ENCODE measurements at places on chromosomes 3 and 15.

- DNase-seq = no peak
Measured at GRCh38 chr15:71957026-71957425, 146.7 kb downstream of the NR2E3 start.

GRCh38 chr3:121545049-121545573 lies 677 bp downstream of the POLQ start:
- DNase-seq = no peak

DNA sequence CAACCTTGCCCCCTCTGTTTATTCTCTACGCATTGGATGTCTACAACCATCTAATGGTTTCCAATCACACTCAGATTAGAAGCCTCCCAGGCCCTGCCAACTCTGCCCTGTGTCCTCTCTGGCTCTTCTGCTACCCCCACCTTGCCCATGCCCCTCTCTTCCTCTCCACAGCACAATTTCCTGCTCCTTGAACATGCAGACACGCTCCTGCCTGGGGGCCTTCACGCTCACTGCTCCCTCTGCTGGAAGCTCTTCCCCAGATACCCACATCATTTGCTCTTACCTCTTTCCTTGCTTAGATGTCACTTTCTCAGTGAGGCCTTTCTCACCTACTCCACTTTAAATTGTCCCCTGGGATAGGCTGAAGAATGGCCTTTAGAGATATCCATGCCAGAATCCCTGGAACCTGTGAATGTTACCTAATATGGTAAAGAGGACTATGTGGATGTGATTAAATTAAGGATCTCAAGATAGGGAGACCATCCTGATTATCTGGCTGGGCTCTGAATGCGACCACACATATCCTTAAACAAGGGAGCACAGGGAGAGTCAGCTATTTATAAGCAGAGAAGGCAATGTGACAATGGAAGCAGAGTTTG lies 9.9 kb downstream of the KY start:
- DNase-seq = no peak

DNA sequence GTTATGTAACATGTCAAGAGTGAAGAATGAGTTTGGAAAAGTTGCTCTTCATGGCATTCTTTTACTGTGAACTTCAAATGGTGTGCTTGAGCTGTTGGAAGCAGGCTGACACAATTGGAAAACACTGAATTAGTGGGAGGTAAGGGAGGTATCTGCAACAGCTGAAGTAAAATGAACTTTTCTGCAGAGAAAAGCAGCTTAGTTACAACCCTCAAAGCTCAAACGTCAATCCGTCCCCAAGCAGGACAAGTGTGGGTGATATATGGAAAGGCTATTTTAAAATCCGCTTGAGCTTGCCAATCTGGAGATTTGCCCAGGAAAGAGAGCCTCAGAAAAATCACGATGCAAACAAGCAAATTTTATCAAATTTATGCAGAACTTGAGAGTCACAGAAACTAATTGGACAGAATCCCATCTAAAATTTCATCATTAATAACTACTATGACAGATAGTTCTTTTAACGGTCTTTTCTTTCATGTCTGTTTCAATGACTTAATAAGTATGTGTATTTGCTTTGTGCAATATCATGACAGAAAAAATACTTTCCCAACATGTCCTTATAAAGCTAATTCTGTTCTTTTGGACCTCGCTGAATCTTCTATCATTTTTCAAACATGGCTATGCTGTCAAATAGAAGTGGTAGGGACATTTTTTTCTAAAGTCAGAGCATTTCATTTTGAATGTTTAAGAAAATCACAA lies 266.6 kb upstream of the SLITRK3 start:
- DNase-seq = no peak

DNA sequence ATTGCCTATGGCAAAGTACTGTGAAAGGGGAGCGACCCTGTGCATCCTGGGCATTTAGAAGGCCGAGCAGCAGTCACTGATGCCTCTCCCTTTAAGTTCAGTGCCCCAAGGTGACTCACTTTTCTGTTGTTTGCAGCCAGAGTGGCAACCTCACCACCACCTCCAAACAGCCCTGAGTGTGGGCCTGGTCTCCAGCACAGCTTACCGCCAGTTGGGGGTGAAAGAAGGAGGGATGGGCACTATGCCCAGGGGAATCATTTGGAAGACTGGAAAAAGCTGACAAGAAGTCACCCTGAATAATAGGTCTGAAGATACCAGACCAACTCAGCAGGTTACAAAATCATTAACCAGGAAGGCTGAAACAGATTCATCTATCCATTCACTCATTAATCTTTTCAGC lies 571.8 kb downstream of the EPHB1 start:
- no peak for DNase-seq

DNA sequence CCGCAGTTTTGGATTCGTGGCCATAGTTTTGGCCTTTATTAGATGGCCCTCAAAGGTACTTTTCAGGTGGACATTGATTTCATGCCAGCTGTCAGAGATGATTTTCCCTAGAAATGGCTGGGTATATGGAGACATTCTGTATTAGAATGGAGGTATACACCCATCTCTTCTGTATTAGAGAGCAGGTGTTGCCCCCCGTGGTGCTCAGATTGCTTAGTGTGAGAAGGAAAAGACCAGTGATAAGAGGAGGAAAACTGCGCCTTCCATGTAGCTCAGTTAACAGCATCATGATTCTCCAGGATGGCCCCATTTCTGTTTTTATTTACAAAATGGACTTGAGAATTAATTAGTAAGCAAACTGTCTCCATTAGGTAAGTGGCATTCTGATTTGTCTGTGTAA lies 145.9 kb downstream of the IGF1R start:
- DNase-seq = no peak

- DNase-seq = no peak
Measured at GRCh38 chr3:154684021-154684420, 254.0 kb upstream of the GPR149 start.

DNA sequence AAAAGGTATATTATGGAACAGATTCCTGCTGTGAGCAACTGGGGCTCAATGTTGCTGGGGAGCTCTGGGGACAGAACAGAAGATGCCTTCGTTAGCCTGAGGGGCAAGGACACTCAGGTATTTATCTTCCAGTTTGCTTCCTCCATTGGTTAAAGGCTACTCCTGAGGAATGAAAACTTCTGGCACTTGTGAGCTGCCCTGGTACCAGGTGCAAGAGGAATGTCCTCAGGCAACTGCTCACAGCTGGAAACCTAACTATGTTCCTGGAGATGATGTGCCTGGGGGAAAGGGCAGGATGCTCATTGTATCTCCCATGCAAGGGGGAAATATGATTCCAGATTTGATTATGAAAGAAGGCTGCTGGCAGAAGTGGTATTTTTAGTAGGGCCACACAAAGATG lies 54.0 kb upstream of the BBX start:
- no peak for DNase-seq

DNA sequence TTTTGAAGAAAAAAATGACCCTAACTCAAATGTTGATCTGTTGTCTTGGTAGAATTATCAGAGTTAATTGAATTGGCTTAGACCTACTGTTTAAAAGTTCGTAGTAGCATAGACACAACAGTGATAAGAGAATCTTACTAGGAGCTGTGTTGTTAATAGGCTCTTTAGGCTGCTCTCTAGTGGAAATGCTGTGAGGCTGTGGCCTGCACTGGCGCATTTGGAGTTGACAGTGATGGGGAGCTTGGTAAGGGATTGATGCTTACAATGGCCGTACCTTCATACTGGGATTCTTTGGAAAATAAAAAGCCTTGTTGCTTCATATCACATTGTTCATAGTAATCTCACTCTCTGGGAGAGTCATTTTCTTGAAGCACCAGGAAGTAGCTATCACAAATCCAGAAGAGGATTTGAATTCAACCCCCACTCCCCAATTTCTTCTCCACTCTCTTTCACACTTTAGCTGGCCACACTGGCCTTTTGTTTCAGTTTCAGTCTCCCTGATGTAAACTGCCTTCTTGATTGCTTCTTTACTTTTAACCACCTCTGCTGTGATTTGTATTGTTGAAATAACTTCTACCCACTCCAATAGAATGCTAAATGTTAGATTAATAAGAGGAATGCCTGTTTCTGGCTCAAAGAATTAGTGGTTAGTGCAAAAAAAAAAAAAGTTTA lies 56.6 kb downstream of the CEP63 start:
- no peak for DNase-seq

DNA sequence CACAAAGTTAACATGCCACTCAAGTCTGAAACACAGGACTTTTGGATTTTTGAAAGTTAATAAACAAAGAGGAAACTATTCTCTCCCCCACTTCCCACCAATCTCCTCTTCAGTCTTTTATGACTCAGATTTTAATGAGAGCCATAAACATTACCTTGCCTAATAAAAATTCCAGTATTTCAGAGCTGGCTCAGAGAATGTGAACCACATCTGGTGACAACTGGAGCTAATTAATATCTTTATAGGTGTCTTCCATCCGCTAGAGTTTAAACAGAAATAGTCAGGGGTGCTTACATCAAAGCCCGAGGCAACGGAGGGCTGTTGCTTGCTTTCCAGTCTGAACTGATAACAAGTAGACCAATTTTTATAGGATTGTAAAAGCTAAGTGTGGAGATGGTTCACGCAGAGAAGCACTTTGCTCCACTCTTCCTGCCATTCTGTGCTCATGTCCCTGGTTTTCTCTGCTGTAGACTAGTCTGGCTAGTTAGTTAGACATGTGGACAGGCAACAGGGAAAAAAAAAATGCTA lies 363.6 kb downstream of the NR2F2 start:
- no peak for DNase-seq

DNA sequence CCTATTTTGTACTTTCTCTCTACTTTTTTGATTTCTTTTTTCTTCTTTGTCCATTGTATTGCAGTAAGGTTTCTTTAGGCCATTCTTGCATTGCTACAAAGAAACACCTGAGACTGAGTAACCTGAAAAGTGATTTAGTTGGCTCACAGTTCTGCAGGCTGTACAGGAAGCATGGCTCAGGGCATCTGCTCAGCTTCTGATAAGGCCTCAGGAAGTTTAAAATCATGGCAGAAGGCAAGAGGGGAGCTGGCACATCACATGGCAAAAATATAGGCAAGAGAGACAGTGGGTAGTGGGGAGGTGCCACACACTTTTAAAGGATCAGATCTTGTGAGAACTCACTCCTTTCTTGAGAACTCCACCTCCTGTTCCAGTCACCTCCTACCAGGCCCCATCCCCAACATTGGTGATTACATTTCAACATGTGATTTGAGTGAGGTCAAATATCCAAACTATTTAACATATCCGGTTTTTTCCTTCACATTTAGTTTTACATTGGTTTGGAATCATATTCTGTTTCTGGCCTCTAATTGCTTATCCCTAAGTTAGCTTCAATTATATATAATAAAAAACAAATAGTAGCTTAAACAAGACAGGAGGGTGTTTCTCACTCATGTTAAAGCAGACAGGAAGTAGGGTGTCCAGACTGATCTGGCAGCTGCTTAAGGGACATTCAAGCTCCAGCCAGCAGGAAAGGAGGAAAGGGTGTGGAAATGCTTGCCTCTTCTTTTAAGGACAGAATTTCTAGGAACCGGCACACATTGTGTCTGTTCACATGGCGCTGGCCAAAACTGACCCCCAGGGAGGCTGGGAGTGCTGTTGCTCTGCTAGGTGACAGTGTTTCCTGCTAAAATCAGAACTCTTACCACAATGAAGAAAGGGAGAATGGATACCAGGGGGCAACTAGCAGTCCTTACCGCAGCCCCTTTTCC lies 28.8 kb upstream of the SKOR1 start:
- no peak for DNase-seq

Data from activated gamma-delta T cell (primary cell).